ENCODE measurements at places on chromosomes 16 and 17.

GRCh38 chr17:81349397-81350319, 45.6 kb upstream of the BAHCC1 start:
- no peak for DNase-seq

- no peak for DNase-seq
Measured at GRCh38 chr16:80659865-80660264, 119.1 kb downstream of the DYNLRB2 start.

- no peak for DNase-seq
Measured at GRCh38 chr16:21156767-21157467, 1.6 kb upstream of the LDAF1 start.

GRCh38 chr16:17173281-17173680, 297.5 kb downstream of the XYLT1 start:
- DNase-seq: peak; percentile 5

DNA sequence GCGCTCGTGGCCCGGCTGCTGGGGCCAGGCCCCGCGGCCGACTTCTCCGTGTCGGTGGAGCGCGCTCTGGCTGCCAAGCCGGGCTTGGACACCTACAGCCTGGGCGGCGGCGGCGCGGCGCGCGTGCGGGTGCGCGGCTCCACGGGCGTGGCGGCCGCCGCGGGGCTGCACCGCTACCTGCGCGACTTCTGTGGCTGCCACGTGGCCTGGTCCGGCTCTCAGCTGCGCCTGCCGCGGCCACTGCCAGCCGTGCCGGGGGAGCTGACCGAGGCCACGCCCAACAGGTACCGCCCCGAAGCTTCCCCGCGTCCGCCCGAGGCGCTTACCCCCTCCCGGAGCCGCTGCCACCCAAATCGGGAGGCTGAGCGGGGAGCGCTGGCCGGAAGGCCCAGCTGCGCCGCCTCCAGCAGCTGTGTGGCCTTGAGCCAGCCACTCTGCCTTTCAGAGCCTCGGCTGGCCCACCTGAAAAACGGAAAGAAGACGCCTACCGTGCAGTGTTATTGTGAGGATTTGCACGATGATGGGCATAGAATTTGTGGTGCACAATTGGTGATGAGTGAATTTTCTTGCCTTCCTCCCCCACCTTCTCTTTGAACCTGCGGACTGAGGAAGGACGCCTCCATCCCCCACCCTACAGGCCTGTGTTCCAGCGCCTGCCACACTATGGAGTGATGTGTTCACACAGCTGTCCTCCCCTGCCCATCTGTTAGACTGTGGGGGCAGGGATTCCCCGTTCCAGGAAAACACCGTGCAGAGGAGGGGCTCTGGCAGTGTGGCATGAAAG, 523 bp downstream of the NAGLU start:
- peak; percentile 79 for DNase-seq

GRCh38 chr16:72221630-72222024, 49.7 kb upstream of the PMFBP1 start:
- DNase-seq: no peak

DNA sequence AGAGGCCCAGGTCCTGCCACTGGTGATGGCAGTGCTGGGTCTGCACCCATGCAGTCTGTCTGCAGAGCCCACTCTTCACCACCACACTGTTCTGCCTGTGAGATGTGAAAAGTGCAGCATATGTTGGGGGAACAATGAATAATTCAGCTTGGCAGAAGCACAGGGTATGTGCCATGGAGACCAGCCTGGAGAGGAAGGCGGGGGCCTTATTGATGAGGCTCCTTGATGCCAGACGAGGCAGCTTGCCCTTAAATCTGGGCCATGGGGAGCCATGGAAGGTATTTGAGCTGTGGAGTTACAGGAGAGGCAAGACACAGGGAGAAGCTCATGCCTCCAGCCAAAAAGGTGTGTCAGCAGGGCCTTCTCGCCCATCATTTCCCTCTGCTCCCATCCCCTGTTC, 124.7 kb downstream of the C16orf78 start:
- DNase-seq: no peak

GRCh38 chr17:47180337-47180736, 8.8 kb downstream of the CDC27 start:
- DNase-seq: no peak

GRCh38 chr16:54342966-54343365, 56.4 kb upstream of the IRX3 start:
- no peak for DNase-seq

GRCh38 chr17:42421507-42422338, 1.3 kb downstream of the CAVIN1 start:
- no peak for DNase-seq

DNA sequence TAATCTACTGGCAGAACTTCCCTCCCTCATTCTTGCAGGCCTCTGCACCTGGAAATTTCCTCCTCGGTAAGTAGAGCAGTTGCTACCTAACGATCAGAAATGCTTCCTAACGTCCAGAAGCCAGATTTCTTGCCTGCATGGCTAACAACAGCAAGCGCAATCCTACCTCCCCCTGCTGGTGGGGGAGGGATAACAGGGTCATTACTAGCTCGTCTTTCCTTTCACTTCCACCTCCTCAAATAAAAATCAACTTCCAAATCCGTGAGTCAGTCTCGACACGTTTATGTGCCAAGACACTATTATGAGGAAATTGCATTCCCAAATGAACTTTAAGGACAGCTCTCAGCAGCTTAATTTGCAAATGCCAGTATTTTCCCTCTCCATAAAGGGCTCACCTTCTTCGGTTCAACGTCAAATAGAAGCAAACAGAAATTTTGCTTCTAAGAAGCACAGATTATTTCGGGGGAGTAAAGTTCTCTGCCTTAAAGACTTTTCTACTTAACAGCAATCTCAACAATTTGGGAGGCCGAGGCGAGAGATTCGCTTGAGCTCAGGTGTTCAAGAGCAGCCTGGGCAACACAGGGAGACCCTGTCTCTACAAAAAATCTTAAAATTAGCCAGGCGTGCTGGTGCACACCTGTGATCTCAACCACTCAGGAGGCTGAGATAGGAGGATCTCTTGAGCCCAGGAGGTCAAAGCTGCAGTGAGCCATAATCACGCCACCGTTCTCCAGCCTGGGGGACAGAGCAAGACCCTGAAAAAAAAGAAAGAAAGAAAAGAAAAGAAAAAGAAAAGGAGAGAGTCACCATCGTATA, 188.6 kb upstream of the PSMD7 start:
- peak; percentile 49 for DNase-seq

DNA sequence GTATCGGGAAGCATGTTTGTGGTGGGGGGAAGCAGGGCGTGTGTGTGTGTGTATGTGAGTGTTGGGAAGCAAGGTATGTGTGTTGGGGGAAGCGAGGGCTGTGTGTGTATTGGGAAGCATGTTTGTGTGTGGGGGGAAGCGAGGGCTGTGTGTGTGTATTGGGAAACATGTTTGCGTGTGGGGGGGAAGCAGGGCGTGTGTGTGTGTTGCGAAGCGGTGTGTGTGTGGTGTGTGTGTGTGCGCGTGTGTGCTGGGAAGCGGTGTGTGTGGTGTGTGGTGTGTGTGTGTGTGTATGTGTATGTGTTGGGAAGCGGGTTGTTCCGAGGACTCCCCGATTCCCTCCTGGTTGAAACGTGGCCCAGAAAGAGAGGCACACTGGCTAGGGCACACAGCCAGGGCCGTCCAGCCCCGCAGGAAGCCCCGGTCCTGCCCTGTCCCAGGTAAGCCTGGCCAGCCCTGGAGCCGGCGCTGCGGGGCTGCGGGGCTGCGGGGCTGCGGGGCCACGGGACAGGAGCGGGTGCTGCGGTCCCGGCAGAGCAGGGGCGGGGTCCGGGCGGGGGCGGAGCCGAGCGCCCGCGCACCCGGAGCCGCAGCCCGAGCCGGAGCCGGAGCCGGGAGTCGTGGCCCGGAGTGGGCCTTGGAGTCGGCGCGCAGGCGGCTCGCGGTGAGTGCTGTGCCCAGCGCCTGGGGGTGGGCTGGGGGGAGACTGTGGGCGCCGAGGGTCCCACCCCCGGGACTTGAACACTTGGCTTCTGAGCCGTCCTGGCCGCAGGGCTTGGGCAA, at the start of gene NOD2:
TSS of gene NOD2 (plus strand) at position 608 of the 783 bp plus-strand sequence. CDS start 5,890 bp downstream, outside the sequence.
- no peak for DNase-seq

DNA sequence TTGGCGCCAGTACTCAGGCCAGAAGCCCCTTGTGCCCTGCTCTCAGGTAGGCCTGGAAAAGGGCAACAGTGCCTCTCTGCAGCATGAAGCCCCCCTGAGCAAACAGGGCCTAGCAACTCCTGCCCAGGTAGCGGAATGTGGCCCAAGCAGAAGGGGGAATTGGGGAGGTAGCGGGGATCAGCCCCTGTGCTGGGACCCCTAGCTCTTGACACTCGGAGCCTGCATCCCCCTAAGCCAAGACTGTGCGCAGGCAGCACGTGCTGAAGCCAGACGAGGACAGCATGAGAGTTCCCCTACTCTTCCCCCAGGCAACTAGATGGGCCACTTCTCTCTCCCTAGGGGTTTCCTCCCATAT, 823 bp upstream of the CD2BP2 start:
- no peak for DNase-seq

GRCh38 chr16:17602678-17603077, 131.9 kb upstream of the XYLT1 start:
- DNase-seq: peak; percentile 36

GRCh38 chr16:67170168-67170948, at the start of gene NOL3:
Gene NOL3 (plus strand): TSS chr16:67170538.
- no peak for DNase-seq

GRCh38 chr17:73899839-73900238, 255.6 kb upstream of the SDK2 start:
- no peak for DNase-seq

- no peak for DNase-seq
Measured at GRCh38 chr17:8393470-8394231, 4.0 kb downstream of the RNF222 start.

DNA sequence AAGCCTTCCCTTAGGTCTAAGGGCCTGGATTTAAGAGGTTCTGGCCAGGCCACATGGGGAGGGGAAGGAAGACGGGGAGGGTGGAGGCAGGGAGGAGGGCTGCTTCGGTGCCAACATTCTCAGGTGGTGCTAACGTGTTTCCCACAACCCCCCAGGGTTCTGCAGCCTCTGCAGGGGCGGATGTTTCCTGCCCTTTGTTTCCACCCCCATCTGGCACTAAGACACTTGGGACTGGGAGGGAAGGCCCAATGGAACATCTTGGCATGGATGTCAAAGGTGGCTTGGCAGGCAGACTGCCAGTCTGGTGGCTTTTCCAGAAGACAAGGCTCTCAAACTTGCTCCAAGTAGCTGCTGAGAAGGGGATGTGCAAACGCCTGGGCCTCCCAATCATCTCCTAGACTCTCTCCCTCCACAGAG, 12.7 kb downstream of the HIC1 start:
- no peak for DNase-seq

GRCh38 chr17:82232322-82232820, 3.5 kb downstream of the SLC16A3 start:
- no peak for DNase-seq

Data from NK-92 treated with Interleukin-12 subunit alpha and Interleukin-12 subunit beta, amount 100 ng/mL, for 24 hours (cell line).